ENCODE measurements at places on chromosomes 1 and 21. TPM values are rescaled to one million over a fixed set of nuclear protein-coding genes. Genes with fewer than 3 reads are reported as not detected.

The HMCN1 gene
- total RNA-seq: 0.02 TPM

The GJB3 gene
- total RNA-seq: not detected

The C8B gene
- total RNA-seq: not detected

The SPRR1B gene
- total RNA-seq: not detected

The SPATA17 gene
- total RNA-seq: not detected

All from OCI-LY7 (cell line).